ENCODE measurements at places on chromosomes 4 and X.

DNA sequence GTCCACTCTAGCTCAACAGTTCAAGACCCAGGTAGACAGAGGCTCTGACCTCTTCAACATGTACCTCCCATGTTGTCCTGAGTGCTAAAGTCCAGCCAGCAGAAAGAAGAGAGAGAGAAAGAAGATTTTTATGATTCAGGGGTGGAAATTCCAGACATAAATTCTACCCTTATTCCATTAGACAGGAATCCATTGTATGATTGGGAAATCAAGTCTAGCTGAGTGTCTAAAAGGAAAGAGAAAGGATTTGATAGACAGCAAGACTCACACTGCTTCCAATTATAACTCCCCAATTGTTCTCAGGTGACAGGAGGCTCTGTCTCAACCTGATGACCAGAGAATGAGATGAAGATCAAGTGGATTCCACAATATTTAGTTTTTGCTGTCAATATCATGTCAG is 27.9 kb upstream of the PGM2 start:
- no peak for DNase-seq

GRCh38 chrX:99588936-99589335 is 821.1 kb downstream of the PCDH19 start:
- no peak for DNase-seq

- no peak for DNase-seq
Measured at GRCh38 chrX:13494562-13494961, 74.8 kb upstream of the EGFL6 start.

GRCh38 chr4:46404981-46405380 is 15.1 kb upstream of the GABRA2 start:
- no peak for DNase-seq

DNA sequence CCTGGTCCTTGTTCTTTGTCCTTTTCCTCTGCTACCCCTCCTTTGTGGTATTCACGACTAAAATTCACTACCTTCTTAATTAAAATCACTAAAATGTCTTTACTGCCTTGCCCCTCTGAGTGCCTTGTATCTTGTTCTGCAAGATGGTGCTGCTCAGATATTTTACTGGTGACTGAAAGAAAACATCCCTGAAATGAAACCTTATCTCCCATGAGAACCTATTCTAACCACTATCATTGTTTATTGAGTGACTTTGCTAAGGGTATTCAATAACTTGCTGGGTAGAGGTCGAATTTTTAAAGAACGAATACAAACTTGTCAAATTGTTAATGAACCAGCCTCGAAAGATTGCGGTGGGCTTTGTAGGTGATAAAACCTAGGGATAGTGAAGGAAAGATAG is 52.8 kb downstream of the SPRY1 start:
- DNase-seq = no peak

GRCh38 chrX:94977562-94977961 is 1303.6 kb downstream of the FAM133A start:
- no peak for DNase-seq

DNA sequence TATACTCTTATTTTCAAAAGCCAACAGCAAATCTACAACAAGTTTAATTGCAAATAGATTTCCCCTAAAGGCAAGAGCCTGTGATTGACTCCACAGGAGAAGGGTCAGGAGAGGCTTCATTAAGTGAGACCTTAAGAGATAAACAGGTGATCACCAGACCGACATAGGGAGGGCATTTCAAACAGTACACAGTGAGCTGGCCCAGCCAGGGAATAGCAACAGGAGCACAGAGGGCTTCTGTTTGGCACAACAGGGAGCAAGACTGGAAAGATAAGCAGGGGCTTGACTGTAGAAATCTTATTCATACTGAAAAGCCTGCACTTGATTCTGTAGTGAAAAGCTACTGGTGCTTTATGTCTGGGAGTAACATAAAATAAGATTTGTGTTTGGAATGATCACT is 3.9 kb downstream of the RUFY3 start:
- DNase-seq = no peak

DNA sequence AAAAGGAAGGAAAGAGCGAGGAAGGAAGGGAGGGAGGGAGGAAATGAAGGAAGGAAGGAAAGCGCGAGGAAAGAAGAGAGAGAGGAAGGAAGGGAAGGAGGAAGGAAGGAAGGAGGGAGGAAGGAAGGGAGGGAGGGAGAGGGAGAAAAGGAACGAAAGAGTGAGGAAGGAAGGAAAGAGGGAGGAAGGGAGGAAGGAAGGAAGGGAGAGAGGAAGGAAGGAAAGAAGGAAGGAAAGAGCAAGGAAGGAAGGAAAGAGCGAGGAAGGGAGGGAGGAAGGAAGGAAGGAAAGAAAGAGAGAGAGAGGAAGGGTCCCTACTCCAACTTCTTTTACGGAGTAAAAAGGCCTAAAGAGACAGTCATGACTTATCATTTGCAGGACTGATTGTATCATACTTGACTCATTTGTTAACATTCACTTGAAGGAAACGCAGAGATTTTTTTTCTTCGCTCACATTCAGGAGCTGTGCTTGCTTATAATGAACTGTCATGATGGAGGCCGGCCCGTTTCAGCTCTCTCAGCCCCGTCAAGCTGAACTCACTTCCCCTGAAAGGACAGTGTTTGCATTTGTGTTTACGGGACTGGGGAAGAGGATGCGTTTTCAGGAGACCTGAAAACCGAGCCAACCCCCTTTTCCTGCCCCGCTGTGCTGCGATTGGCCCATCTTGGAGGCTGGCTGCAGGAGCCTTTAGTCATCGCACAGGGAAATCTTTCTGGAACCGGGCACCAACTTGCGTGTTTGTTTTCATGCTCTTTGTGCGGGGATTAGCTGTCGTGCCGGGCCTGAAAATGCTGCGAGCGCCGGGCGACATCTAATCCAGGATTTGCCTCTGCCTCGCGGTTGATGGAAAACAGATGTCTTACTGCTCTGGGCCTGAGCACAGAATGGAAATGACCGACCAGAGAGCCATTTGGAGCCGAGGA is 17.8 kb downstream of the TRIM2 start:
- DNase-seq = peak; percentile 16

GRCh38 chrX:39527025-39527424 is 570.7 kb downstream of the BCOR start:
- no peak for DNase-seq

- no peak for DNase-seq
Measured at GRCh38 chr4:159029481-159029880, 73.4 kb upstream of the RAPGEF2 start.

GRCh38 chrX:11376163-11376562 is 83.0 kb downstream of the AMELX start:
- no peak for DNase-seq

GRCh38 chrX:55026143-55026542 is 4.6 kb downstream of the ALAS2 start:
- no peak for DNase-seq

DNA sequence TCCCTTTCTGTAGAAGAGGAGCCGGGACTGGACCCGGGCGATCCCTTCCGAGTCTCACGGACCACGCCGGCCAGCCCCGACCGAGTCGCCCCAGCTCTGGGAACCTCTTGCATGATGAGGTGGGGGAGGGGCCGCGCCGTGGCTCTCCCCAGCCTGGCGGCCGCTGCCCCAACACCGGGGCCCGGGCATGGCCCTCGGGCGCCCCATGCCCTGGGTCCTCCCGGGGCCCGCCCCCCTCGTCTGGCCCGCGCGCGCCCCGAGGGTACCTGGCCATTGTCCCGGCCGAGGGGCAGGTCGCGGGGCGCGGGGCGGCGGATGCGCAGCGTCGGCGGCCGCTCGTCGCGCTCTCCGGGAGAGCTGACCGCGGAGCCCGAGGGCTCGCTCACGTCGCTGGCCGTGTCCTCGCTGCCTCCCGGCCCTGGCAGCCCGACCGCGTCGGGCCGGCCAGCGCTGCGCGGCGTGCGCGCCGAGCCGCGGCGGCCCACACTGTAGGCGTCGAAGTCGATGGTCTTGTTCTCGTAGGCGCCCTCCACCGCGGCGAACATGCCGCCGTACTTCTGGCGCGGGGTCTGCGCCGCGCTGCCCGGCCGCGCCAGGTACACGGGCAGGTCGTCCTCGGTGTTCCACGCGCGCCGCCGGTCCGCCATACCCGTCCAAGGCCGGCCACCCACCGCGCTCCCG is 423 bp downstream of the CRMP1 start:
- no peak for DNase-seq

DNA sequence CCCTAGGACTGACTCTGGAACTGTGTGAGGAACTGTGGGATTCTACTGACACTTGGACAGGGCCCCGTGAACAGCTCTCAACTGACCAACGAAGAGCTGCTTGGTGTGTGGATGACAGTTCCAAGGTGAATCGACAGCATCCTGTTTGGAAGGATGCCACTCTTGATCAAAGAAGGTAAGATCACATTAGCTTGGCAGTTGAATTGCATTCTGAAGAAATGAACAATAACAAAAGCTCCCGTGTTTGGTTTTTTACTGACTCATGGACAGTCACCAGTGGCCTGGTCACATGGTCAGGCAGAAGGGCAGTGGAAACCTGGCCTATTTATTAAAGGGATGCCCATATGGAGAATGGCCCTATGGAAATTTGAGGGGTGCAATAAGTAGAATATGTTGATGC is 33.1 kb upstream of the GPR34 start:
- DNase-seq = no peak

GRCh38 chr4:98754736-98755135 is 96.3 kb upstream of the TSPAN5 start:
- DNase-seq = no peak

- no peak for DNase-seq
Measured at GRCh38 chr4:42074294-42074693, 78.2 kb downstream of the BEND4 start.

DNA sequence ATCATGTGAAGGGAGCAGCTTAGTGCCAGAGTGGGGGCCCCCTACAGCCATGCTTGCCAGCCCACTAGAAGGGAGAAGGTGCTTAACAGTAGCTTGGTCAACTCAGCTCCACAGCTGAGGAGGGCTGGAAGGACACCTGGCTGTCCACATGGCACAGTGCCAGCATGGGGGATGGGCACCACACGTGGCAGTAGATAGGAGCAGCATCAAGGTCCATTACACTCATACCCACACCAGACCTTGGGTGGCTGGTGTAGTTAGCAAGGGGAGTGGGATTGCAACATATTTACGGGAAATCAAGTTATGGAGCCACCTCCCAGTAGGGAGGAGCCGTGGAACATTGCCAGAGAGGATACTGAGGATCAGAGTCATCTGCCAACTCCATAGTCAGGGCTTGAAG is 37.9 kb upstream of the SLC4A4 start:
- peak; percentile 31 for DNase-seq

DNA sequence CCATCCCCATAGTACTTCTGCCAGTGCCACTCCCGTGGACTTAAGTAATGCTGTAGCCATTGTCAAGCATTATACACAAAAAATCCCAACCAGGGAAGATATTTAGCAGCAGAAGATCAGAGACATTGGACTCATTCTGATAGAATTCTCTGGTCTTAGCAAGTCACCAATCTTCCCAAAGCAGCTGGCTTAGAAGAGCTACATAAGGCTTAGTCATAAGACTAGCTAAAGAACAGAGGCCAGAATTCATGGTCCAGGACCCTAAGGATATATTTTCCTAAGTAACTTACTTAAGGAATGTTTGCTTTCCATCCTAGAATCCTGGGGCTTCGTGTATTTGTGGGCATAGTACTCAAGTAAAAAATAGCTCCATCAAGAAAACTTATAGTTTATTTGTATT is 100.3 kb upstream of the SLIT2 start:
- no peak for DNase-seq

GRCh38 chr4:3307486-3307885 is 14.7 kb downstream of the RGS12 start:
- peak; percentile 49 for DNase-seq

GRCh38 chr4:156558373-156559025 is 413.1 kb downstream of the PDGFC start:
- DNase-seq = no peak

GRCh38 chrX:107677909-107678308 is 49.6 kb downstream of the PRPS1 start:
- DNase-seq = no peak

- no peak for DNase-seq
Measured at GRCh38 chrX:139642241-139642927, 65.6 kb downstream of the MCF2 start.

DNA sequence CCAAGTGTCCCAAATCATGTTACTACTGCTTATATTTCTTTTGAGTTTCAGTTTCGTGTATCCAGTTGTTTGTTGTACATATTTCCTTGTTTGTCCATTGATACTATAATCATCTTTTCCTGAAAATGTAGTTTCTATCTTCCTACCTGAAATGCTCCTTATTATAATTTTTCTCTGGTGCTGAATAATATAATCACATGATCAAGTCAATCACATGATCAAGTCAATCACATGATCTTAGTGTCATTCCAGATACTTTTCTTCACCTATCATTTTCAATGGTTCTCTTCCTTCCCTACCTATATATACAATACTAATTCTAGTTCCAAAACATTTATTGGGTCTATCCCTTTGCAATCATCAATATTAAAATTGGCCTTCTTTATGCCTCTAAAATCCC is 2058.8 kb downstream of the PCDH7 start:
- no peak for DNase-seq

DNA sequence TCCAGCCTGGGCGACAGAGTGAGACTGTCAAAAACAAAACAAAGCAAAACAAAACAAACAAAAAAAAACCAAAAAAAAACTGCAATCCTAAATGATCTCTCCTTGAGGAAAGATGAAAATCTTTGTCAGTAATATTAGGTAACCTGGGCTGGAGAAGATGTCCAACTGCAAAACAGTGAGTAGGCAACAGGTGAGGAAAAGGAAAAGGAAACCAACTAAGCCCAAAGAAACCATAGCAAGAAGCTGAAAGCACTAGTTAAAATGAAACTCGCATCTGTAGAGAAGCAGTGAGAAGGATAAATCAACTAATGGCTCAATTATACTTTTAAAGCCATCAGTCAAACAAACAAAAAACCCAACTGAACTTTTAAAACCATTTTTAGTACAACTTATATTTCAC is 54.2 kb downstream of the ENOX2 start:
- DNase-seq = no peak

GRCh38 chrX:132834109-132834508 is 124.3 kb downstream of the HS6ST2 start:
- DNase-seq = no peak

Data from NCI-H2029 treated with DMSO at 0.1 percent for 48 hours (cell line).